Activated CD4-positive, alpha-beta T cell treated with anti-CD3 and anti-CD28 coated beads for 1 hour (primary cell): ENCODE measurements at places on chromosomes 4 and X.

GRCh38 chrX:45823536-45823935 is 622.9 kb upstream of the DIPK2B start:
- no peak for DNase-seq

- no peak for DNase-seq
Measured at GRCh38 chr4:106264331-106264728, 51.7 kb downstream of the TBCK start.

- DNase-seq, result no peak
Measured at GRCh38 chrX:148905400-148905799, 405.0 kb downstream of the AFF2 start.

DNA sequence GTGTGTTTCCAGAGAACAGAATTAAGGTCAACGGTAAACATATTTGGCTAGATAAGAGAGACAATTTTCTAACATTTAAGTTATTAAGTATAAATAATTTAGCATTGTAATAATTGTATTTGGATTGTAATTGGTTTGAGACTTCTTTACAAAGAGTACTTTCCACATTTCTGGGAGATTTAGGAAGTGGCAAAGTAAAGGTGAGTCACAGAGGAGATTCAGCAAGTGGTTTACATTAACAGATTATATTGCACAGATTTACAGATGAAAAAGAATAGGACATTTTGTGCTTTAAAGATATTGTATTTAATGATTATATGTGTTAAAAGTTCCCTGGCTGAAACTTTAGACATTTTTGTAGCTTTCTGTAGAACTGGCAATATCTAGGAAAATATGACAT is 584.4 kb upstream of the AADAT start:
- DNase-seq, result no peak

DNA sequence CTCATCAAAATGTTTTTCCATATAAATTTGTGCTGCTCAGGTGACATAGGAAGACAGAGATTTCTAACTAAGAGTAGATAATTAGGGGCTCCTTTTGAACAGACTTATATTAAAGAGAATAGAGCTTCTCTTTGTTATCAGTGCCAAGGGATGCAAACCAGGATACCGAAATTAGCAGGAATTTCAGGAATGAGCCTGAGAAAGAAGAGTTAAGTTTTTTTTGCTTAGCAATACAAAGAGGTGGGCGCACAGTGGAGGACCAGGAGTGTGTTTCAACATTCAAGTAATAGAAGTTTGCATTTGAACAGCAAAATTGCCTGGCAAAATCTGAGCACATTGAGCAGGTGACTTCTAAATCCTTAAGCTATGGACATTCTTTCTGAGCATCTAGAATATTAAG is 541.3 kb downstream of the GBA3 start:
- no peak for DNase-seq

DNA sequence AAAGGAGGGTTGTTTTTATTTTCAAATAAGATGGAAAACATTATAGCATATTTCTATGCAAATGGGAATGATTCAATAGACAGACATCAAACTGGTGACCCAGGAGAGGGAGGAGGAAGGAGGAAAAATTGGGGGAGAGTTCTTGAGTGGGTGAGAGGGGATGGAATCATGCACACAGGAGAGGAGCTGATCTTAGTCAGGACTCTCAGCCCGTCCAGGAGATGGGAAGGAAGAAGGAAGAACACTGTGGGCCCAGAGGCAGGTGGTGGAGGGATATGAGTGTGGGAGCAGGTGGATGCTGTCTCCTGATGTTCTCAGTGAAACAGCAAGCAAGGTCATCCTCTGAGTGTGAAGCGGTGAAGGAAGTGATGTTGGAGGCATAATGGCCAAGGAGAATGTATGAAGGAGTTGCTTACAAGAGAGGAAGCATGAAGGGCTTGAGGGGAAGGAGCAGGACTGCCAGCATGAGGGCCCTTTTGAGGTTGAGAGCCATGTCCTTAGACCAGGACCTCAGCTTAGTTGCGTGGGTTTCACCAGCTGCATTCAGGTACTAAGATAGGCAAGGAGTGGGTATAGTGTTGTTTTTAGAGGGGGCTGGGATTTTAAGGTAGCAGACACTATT is 161.7 kb upstream of the NAP1L5 start:
- DNase-seq, result no peak

DNA sequence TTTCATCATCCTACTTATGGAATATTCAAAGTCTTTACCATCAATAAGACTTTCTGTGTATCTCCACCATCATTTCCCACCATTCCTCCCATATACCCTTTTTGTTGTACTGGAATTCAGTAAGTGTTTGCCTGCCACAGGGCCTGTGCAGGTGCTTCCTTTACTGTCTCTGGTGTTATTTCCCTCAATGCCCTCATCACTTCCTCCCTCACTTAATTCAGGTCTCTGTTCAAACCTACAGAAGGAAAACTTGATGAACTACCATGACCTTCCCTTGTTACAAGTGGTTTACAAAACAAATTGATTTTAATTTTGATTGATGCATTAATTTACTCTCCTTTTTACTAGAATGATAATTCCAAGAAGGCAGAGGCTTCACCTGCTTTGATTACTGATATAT is 159.5 kb upstream of the FAT4 start:
- no peak for DNase-seq

- no peak for DNase-seq
Measured at GRCh38 chr4:178081896-178082295, 639.7 kb upstream of the AGA start.

DNA sequence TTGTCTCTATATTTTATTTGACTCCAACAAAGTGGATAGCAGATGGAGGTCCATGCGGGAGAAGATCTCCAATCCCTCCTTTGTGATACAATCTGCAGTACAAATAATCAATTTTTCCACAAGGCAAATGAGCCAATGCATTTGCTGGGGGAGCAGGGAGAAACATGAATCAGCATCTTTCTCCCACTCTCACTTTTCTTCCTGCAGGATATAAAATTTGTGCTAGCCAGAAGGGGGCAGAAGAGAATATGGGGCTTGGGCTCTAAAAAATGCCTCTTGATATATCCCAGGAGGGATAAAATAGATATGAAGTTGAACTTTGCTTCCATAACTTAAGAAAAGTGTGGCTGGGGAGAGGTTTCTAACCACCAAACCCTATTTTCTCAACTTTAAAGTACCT is 38.3 kb upstream of the CWH43 start:
- DNase-seq, result no peak

- DNase-seq, result no peak
Measured at GRCh38 chrX:10952619-10953018, 158.5 kb upstream of the HCCS start.
